ENCODE measurements at places on chromosomes 12 and 14.

DNA sequence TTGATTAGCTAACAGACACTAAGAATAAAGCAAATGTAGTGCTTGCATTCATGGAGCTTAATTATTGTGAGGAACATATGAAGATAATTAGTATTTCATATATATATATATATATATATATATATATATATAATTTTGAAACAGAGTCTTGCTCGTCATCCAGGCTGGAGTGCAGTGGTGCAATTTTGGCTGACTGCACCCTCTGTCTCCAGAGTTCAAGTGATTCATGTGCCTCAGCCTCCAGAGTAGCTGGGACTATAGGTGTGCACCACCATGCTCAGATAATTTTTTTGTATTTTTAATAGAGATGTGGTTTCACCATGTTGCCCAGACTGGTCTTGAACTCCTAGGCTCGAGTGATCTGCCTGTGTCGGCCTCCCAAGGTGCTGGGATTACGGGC lies 1091.6 kb upstream of the TMEM132C start:
- DNase-seq = no peak

- DNase-seq = no peak
These were observed 40.4 kb downstream of the FOS start for GRCh38 chr14:75319021-75319420.

DNA sequence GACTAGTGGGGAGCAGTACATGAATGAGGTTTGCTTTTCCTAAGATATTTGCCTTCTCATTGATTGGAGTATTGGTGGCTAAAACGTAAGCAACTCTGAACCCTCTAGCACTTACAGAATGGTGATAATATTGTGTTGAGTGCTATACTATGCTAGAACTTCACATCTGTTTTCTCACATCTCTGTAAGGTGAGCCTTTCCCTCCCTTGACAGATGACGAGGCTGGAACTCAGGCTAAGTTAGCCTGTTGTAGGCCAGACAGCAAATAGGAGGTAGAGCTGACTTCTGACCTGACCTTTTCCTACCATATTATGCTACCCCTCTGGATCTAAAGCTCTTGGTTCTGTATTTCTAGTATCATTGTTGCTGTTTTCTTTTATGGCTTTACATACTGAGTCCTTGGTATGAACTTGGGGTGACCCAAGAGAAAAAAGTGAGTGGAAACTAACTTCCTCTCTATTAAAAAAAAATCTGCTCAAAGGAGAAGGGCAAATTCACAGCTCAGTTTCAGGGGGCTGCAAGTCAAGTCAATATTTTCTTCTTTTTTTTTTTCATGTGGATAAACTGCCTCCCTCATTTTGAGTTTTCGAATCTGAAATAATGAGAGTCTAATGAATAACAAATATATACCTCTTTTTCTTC lies 85.9 kb downstream of the CRADD start:
- DNase-seq = no peak

DNA sequence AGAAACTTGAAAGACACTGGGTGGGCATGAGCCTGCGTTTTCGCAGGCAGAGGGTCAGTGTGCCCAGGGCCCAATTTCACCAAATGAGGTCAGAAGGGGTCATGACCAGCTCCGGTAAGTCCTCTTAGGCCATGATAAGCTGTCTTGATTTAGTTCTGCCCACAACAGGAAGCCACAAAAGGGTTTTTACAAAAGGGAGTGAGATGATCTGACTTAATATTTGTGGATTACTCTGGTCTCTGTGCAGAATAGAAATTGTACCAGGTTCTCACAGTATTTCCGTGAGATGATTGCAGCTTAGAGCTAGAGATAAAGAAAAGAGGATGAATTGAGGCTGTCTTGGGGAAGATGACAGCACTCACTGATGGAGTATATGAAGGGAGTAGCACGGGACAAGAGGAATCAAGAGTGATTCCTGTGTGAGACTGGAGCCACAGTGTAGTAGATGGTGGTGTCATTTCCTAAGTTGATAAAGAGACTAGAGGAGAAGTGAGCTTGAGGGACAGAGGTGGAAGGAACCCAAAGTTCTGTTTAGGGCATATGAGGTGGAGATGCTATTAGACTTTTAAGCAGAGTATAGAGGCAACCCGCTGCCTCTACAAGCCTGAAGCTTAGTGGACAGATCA lies 288.3 kb upstream of the AMIGO2 start:
- no peak for DNase-seq

- no peak for DNase-seq
These were observed 22.0 kb downstream of the LRTM2 start for GRCh38 chr12:1842183-1842904.

GRCh38 chr12:104295954-104296353 lies 7.6 kb upstream of the EID3 start:
- no peak for DNase-seq

DNA sequence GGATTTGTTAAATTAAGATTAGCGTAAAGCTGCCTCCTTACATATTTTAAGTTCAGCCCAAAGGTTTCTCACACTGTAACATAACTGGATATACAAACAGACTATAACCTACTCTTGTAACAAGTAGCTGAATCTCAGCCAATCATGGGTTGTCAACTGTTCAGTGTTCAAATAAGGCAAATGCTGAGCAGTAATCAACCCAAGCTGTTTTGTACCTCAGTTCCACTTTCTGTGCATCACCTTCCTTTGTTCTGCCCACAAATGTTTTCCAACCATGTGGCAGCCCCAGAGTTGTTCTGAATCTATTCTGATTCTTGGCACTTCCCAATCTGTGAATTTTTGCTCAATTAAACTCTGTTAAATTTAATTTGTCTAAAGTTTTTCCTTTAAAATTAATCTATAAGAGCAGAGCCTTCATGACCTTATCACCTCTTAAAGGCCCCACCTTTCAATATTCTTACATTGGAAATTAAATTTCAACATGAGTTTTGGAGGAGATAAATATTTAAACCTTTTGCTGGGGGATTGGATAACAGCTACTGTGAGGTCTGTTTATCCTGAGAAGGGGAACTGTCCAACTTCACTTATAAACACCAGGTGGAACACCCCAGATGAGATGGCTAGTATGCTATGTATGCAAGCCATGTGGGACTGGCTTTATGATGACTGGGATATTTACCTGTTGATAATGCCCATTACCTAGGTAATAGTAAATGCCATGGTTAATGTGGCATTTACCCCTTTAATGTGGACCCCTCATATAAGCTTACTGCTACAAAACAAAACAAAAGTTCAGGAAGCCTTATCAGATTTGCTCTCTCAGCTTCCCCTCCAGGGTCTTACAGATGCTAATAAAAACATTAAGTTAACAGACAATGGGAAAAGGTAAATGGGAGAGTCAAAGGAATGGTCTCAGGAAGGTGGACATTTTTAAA lies 42.2 kb upstream of the ARID2 start:
- DNase-seq = no peak

GRCh38 chr12:109670731-109671130 lies 42.9 kb upstream of the FAM222A start:
- no peak for DNase-seq

GRCh38 chr12:113165521-113166450 lies 16.3 kb downstream of the CFAP73 start:
- no peak for DNase-seq

- no peak for DNase-seq
These were observed 6.1 kb downstream of the SOS2 start for GRCh38 chr14:50225067-50225973.

GRCh38 chr12:109762071-109762672 lies 48.5 kb downstream of the FAM222A start:
- DNase-seq = no peak

- no peak for DNase-seq
These were observed 12.3 kb downstream of the KDM2B start for GRCh38 chr12:121568518-121568917.

DNA sequence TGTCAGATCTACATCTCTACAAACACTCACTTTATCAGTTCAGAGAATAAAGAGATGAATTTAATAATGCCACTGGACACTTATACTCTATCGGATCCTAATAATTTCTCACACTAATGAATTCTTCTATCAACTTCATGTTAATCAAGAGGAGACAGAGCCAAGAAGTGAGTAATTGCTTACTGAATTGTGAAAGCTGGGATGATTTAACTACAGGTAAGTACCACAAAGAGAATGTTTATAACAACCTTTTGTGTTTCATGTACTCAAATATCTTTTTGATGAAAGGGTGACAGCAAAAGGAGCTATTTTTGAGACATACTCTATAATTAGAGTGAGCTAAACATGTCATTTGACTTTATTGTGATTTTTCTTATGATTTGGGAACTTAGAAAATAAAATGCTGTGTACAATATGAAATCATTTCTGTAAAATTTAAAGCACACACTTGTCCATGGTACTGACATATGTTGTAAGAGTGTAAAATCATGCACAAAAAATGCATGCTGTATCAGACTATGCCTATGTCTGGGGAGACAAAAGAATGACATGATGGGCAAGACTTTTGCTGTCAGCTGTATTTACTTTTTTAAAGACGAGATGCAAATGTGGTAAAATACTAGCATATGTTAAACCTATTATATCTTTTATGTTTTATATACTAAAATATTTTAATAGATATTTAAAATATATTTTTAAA lies 361.2 kb downstream of the CCER1 start:
- no peak for DNase-seq

GRCh38 chr12:122981036-122981471 lies 573 bp downstream of the ARL6IP4 start:
- DNase-seq = no peak

DNA sequence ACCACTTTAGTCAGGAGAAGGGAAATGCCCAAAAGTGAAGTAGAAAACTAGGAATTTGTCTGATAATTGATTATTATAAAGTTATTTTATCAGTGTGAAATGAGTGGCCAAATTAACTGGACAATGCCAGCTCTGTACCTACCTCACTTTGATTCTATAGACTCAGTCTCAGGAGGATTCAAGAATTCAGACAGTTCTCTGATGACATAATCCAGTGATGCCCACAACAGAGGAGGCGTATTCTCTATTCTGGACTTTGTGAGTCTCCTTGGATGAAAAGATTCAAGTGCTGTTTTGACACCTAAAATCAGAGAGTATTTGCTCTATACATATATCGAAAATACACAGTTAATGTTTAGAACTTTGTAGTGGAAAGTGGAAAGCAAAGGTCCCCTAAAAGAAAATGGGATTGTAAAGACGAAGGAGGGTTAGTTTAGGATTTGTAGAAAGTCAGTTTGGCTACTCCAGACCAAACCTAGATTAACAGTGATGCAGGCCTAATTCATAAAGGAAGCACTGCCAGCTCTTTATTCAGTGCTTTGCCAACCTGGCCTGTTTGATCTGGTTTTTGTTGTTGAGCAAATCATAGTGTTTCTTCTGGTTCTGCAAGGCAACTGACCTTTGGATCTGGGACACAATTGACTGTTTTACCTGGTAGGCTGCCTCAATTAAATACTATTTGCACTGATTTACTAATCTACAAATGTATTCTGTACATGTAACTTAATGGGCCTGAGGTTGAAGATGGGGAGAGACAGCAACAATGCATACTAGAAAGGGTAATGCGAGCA lies 67.4 kb downstream of the DAD1 start:
- no peak for DNase-seq

DNA sequence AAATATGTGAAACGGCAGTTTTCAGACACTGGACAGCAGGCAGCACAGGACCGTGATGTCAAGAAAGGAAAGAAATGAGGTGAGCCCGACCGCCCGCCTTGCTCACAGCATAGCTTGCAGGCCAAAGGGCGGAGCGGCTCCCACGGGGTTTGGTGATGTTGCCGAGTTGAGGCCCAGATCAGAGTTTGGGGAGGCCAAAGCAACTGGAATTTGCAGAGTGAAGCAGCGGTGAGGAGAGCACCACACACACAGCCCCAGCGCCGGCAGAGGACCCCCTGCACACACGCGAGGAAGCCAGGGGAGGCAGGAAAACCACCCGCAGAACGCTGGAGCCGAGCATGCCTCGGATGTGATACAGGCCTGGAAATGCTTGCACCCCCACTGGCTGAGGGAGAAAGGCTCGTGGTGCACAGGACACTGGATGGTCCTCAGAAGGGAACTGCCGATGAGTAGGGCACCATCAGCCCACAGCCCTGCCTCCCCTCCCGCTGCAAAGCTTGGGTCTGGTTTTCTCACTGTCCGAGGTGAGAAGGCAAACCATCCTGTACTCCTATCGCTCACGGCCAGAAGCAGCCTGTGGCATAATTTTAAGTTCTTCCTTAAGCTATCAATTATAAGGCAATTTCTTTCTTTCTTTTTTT lies 25.7 kb upstream of the PLD4 start:
- no peak for DNase-seq

DNA sequence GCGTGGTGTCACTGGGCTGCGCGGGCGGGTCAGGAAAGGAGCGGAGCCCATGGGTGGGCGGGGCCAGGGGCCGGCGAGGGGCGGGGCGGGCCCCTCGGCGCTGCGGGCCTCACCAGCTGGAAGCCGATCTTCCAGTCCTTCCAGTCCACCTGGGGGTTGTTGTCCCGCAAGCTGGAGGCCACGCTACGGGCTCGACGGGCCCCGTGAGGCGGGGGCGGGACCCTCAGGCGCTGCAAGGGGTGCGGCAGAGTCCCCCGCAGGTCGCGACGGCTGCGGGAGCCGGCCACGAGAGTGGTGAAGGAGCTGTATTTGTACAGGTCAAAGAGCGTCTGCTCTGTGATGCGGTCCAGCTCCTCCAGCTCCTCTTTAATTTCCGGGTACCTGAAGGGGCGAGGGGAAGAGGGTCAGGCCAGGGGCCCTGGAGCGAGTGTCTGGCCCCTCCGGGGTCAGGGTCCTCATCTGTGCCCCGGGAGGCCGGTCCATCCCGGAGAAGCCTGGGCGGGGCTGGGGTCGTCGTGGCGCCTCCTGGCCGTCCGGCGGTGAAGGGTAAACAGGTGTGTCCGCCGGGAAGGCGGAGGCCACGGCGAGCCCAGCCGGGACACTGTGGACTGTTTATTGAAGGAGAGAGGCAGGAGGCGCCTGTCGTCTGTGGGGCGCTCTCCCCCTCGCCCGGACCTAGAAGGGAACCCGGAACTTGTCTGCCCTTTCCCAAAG lies 11.9 kb downstream of the SCNN1A start:
- peak; percentile 53 for DNase-seq

DNA sequence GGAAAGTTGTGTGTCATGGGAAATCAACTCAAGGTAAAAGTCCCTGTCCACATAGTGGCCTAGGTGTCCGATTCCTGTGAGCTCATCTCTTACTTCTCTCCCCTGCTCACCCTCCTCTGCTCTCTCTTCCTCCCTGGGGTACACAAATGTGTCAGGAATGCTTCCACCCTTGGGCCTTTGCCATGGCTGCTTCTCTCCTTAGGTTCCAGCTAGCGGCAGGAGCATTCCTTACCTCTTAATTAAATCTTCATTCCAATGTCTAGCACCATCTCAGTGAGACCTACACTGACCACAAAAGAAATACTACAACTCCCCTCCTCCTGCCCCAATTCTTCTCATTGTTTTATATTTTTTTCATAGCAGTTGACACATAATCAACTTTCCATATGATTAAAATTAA lies 298.6 kb downstream of the PDZRN4 start:
- no peak for DNase-seq

DNA sequence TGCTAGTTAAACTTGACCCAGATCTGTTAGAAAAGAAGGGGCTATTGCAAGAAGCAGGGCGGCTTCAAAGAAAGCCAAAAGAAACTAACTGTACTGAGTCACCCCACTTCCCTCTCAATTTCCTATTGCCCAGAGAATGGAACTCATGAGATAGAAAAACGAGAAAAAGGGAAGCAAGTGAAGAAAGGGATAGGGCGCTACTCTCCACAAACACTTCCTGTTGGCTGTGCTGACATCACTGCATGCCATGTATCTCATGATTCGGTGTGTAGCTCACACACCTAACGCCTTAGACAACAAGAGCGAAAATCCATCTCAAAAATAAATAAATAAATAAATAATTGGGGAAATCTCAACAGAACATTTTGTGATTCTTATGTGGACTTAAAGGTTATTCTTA lies 13.0 kb upstream of the P2RX4 start:
- DNase-seq = no peak

- DNase-seq = no peak
These were observed 773.7 kb downstream of the BCL11B start for GRCh38 chr14:98498019-98498885.
